NCI-H524 (cell line): ENCODE measurements at places on chromosomes 5 and 9.

DNA sequence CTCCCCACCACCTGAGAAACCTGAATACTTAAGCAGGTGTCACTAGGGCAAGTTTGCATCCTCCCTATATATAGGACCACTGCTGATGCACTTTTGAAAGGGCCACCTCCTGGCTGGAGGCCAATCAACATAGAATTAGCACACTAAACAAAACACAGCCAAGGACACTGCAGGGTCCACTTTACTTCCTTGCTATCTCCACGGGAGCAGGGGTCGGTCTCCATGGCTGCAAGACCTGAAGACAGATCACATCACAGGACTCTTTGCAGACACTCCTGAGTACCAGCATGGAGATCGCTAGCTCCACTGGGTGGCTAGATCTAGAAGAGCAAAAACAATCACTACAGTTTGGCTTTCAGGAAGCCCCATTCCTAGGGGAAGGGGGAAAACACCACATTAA, 72.3 kb downstream of the C9orf153 start:
- DNase-seq, result no peak

- DNase-seq, result peak; percentile 95
Measured at GRCh38 chr5:78779771-78780616, 131.4 kb upstream of the LHFPL2 start.

DNA sequence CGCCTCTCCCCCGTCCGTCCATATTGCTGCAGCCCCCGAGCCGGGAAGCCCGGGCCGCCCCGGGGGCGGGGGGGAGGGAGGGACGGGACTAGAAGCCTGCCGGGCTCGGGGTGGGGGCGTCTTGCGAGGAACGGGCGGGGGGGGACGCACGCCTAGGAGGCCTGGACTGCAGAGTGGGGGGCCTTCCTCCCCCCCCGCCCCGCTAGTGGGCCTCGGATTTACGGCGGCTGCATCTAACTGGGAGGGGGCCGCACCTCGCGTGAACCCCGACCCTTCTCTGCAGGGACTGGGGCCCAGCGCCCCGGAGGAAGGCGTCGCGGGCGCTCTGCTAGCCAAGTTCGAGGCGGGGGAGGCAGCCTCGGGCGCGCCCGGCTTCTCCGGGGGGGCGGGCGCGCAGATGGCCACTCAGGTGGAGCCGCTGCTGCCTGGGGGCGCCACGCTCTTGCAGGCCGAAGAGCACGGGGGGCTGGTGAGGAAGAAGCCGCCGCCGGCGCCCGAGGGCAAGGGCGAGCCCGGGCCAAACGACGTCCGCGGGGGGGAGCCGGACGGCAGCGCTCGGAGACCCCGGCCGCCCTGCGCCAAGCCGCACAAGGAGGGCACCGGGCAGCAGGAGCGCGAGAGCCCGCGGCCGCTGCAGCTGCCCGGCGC, at the start of gene LARP1:
LARP1 (plus strand) TSS at position 17 of the 648 bp plus-strand sequence; CDS start at position 398, 381 bp downstream.
- peak; percentile 32 for DNase-seq

DNA sequence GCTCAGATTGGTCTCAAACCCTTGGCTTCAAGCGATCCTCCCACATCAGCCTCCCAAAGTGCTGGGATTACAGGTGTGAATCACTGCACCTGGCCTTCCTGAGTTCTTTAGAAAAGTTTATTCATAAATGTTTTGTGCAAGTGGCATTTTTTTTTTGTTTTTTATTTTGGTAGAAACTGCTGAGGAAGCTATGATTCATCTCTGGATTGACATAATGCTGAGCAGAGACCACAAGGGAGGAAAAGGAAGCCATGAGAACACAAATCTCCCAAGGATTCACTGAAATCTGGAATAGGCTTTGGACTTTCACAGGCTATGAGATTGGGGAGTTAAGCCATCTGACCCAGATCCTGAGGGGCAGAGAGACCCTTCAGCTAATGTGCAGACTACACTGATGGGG, 3.4 kb upstream of the SLC46A2 start:
- DNase-seq, result no peak

- peak; percentile 32 for DNase-seq
Measured at GRCh38 chr5:136066661-136067271, 38.0 kb downstream of the TGFBI start.

- DNase-seq, result no peak
Measured at GRCh38 chr5:146560205-146560812, 44.3 kb upstream of the GPR151 start.

DNA sequence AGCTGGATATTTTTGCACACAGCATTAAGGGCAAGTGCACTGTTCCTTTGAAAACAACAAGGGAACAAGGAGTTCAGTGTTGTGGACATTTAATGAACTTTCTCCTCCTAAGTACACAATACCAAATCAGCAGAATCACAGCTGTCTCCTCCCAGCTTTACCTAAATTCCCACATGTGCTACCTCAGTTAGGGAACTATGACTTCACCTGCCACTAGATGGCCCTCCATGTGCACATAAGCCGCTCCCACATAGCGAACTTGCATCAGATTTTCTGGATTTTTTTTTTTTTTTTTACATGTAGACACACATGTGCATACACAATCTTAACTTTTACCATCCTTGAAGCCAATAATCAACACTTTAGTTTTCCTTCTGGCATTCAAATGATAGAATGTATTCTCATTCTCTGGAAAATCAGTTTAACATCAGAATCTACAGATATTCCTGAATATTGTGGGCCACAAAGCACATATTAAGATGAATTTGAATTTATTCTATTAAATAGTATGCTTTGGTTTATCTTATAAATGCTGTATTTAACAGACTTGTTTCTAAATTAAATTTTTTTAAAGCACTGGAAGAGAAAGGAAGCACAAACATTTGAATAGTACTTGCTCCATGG, 123.6 kb downstream of the PALM2AKAP2 start:
- DNase-seq, result peak; percentile 55

- no peak for DNase-seq
Measured at GRCh38 chr5:73678322-73678740, 52.3 kb downstream of the ARHGEF28 start.

DNA sequence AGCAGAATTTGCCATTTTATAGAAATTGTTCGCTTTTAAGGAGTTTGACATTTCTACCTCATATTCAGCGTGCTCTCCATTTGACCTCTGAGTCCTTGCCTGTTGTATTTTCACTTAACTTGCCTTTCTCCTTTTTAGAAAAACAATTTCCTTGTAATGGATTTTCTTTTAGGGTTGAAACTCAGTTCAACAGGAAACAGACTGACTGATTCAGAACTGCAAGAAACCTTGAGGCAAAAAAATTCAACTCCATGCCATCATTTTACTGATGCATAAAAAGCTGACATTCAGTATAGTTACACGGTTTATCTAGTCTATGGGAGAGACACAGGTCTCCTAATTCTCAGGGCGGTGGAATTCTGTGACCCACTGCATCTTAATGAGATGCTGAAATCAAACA, 59.8 kb downstream of the MRPS30 start:
- no peak for DNase-seq

DNA sequence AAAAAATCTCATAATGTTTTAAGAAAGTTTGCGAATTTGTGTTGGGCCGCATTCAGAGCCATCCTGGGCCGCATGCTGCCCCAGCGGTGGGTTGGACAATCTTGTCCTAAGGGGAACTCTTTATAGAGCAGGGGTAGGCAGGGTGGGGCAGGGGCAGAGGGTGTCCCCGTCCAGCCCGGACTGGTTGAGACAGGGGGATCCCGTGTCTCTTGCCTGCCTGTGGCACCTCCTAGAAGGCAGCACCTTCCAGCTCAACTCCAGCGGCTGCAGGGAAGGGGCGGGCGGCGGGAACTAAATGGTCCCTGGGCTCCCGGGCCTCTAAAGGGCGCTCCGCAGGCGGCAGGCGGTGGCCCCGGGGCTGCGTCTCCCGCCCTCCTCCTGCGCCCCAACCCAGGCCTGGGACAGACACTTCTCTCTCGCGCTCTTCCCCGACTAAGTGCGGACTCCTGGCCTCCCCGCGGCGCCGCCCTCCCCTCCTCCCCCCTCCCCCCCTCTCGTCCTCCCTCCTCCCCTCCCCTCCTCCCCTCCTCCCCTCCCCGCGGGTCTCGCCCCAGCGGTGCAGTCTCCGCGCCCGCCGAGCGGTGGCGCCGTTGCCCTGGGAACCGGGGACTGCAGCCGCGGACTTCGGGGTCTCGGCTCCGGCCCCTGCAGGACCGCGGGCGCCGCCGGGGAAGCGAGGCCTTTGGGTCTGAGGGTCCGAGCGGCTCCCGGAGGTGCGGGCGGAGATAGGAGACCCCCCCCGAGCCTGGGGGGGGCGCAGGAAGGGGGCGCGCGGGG, 132.6 kb downstream of the MRPL36 start:
- DNase-seq, result peak; percentile 77

- DNase-seq, result no peak
Measured at GRCh38 chr9:94478755-94479730, 75.8 kb upstream of the PCAT7 start.
